ENCODE measurements at places on chromosomes 1 and 21. TPM values are rescaled to one million over a fixed set of nuclear protein-coding genes. Genes with fewer than 3 reads are reported as not detected.

GRCh38 chr21:31566064-31566463 lies 93.4 kb upstream of the SOD1 start:
- no peak for DNase-seq
- no peak overlapping the region for H3K27ac ChIP-seq
- no peak overlapping the region for H3K4me3 ChIP-seq
- no peaks in the 10 kb centered on the region for H3K27me3 ChIP-seq
- no peaks in the 10 kb centered on the region for H3K36me3 ChIP-seq

Gene SLC22A15
- total RNA-seq = 0.25 TPM

DNA sequence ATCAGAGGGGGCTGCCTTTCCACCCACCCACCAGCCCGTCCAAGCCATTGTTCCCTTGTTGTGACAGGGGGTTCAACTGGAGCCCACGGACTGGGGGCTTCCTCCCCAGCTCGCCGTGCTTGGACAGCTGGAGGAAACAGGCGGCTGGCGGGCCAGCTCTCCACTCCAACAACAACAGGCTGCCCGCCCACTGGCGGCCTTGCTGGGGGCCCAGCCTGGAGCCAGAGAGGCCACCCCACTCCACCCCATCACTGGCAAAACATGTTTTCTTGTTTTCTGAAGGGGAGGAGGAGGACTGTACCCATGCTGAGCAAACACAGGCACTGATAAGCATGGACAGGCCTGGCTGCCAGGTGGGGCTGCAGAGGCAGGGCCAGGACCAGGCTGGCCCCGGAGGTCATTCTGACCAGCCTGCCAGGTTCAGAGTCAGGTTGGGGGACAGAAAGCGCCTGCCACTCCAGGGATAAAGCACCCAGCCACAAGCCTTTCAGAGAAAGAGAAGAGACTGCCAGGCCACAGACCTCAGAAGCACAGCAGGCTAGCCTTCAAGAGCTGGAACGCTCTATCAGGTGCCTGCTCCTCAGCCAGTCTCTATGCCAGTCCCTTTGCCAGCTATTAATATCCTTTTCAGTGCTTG lies 32.8 kb downstream of the GJA4 start:
- H3K27me3 ChIP-seq = no peaks in the 10 kb centered on the region
- H3K4me3 ChIP-seq = no peak overlapping the region
- H3K27ac ChIP-seq = no peak overlapping the region
- DNase-seq = no peak
- no peaks in the 10 kb centered on the region for H3K4me1 ChIP-seq

- no peaks in the 10 kb centered on the region for H3K36me3 ChIP-seq
- H3K4me1 ChIP-seq = no peaks in the 10 kb centered on the region
- H3K4me3 ChIP-seq = no peak overlapping the region
Observed at GRCh38 chr1:176801514-176802020, 338.6 kb downstream of the PAPPA2 start.

- H3K27ac ChIP-seq = no peak overlapping the region
- no peaks in the 10 kb centered on the region for H3K4me1 ChIP-seq
- no peak for DNase-seq
Observed at GRCh38 chr1:215844266-215844665, 277.2 kb downstream of the KCTD3 start.

DNA sequence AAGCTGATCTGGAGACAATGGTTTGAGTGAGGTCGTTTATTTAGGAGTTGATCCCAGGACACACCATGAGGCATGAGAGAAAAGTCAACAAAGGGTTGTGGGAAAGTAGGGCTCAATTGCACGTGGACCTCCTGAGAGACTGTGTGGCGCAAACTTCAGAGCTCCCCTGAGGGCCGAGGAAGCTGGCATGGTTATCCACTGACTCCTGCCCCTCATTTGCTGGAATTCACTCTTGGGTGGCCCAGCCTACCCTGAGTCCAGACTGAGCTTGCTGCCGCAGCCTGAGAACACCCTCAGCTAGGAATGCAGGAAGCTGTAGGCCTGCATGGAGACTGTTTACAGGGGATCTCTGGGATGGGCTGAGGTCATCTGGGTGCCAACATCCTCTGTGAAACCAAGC lies 301.0 kb downstream of the RWDD3 start:
- H3K4me3 ChIP-seq = no peak overlapping the region
- no peak for DNase-seq
- H3K4me1 ChIP-seq = no peaks in the 10 kb centered on the region
- H3K27ac ChIP-seq = no peak overlapping the region
- H3K27me3 ChIP-seq = no peaks in the 10 kb centered on the region

Gene RYR2
- total RNA-seq = 0.04 TPM

DNA sequence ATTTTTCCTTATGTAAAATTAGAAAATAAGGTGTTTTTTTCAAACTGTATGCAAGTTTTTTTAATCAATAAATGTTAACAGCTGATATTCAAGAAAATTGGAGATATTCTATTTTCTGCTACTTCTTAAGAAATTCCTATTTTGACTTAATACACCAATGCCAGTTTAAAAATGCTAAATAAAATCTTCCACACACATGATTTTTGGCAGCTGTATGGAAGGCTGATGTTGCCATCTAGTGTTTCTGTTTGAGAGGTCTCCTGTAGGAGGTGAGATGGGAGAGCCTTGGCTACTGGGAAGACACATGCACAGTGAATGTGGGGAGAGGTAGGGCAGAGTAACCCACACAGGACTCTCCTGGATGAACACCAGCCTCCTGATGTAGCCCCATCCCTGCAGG lies 29.2 kb upstream of the OR2B11 start:
- no peaks in the 10 kb centered on the region for H3K4me1 ChIP-seq
- H3K27me3 ChIP-seq = peaks cover 8% of the 10 kb centered on the region
- peak; percentile 38 for DNase-seq
- H3K4me3 ChIP-seq = no peak overlapping the region

Gene PADI3
- total RNA-seq = not detected

Gene TMOD4
- 0.69 TPM for total RNA-seq

DNA sequence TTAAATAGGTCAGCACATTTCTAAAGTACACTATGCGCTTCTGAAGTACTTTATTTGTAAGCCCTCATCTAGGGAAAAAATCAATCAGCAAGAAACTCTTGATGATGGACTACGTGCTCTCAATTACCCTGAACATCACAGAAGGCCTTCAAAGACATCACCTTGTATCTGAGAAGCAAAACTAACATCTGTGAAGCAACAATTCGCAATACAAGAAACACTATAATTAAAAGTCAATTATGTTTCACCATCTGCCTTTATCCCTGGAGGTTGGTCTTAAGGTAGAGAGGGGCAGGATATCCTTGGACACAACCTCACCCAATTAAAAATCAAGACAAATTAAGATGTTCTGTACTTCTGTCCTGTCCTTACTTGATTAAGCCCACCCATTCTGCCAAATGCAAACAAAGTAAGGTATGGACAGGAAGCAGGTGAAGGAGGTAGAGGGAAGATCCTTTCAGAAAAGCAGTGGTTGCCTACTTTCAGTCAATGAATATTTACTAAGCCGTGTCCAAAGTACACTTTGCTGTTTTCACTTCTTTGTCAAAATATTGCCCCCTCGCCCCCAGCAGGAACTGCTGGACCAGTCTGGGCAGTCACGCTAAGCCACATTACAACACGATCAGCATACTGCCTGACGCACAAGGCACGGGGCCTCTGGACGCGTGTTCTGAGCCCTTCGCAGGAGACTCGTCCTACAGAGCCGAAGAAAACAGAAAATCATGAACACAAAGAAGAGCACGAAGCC lies 887 bp downstream of the SLC19A2 start:
- H3K4me3 ChIP-seq = peak overlapping the region; percentile 93
- H3K27me3 ChIP-seq = peaks cover 1% of the 10 kb centered on the region
- H3K4me1 ChIP-seq = peaks cover 50% of the 10 kb centered on the region
- peaks cover 6% of the 10 kb centered on the region for H3K36me3 ChIP-seq
- DNase-seq = peak; percentile 61

GRCh38 chr1:201419746-201420607 lies 1.6 kb downstream of the TNNI1 start:
- no peak overlapping the region for H3K27ac ChIP-seq
- no peaks in the 10 kb centered on the region for H3K36me3 ChIP-seq
- H3K4me3 ChIP-seq = no peak overlapping the region
- DNase-seq = no peak

Data from activated CD4-positive, alpha-beta T cell treated with anti-CD3 and anti-CD28 coated beads for 36 hours (primary cell).